Activated CD4-positive, alpha-beta T cell treated with anti-CD3 and anti-CD28 coated beads for 36 hours (primary cell): ENCODE measurements at places on chromosomes 16 and 17.

DNA sequence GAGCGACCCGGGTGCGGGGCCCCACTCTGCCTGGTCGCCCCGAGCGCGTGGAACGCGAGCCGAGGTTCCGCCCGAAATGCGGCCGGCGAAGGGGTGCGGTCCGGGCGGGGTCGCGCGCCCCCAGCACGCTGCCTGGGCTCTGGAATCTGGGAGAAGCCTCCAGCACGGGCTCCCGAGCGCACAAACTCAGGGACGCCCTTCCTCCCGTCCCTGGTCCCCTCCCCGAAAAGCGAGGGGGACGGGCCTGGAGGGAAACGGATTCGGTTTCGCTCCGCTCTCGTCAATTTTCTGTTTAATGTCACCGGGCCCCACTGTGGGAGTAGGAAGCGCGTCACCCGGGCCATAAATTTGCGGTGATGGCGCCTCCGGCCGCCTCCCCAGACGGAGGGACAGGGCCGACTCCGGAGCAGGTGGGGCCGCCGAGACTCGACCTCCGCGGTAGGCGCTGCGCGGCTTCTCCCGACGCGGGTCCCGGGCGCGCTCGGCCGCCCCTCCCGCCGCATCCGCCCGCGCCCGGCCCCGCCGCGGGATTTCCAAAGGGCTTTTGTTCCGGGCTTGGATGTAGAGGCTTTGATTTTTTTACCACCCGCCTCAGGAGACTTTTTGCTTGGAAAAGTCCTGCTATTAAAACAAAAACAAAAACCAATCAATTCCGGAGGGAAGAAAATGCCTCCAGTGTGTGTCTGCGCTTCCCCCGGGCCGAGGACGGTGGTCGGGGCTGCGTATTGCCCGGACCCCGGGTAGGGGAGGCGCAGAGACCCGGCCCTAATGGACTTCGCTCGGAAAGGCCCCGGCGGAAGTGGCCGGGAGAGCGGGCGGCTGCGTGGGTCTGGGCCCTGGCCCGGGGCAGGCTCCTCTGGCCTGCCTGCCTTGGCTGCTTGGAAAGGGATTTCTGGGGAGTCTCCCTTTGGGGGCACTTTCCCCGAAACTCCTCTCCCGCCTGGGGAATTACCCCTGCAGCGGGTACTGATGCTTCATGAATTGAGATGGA lies 7.9 kb upstream of the BAHCC1 start:
- peak; percentile 77 for DNase-seq

GRCh38 chr16:81478876-81479511 lies 34.4 kb downstream of the CMIP start:
- DNase-seq, result no peak

DNA sequence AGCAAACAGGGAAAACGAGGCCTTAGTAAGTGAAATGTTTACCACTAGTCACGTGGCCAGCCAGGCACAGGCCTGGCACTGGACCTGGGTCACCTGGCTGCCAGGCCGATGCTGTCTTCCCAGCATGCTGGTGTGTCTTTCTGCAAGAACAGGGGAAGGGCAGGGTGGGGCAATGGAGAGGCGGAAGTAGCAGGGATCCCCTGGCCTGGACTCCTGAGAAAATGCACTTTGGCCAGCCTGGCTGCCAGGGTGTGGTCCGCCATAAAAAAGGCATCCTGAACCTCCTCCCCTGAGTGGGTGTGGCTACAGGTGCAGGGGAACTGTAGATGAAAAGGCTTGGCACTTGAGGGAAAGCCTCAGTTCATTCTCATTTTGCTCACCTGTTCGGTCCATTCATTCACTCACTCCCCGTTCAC lies 1.0 kb upstream of the ANKRD40CL start:
- DNase-seq, result no peak

GRCh38 chr17:74134991-74135390 lies 68.5 kb upstream of the RPL38 start:
- no peak for DNase-seq

GRCh38 chr17:17491546-17491988 lies 4.6 kb downstream of the RASD1 start:
- DNase-seq, result no peak

- DNase-seq, result no peak
Observed at GRCh38 chr17:46184696-46185095, 8.5 kb downstream of the KANSL1 start.

DNA sequence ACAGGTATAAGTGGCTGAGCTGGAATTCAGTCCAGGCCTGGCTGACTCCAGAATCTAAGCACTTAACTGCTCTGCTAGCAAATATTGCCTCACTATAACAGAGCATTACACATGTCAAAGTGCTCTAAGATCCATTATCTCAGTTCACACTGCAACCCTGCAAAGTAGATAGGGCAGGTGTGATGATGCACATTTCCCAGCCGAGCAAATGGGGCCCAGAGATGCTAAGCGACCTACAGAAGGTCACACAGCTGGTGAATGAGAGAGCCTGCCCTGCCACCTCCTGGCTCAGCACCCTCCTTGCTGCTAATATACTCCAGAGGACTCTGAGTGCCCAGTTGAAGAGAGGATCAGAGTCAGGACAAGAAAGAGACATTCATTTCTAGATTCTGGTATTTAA lies 73.6 kb upstream of the CCL1 start:
- peak; percentile 8 for DNase-seq

DNA sequence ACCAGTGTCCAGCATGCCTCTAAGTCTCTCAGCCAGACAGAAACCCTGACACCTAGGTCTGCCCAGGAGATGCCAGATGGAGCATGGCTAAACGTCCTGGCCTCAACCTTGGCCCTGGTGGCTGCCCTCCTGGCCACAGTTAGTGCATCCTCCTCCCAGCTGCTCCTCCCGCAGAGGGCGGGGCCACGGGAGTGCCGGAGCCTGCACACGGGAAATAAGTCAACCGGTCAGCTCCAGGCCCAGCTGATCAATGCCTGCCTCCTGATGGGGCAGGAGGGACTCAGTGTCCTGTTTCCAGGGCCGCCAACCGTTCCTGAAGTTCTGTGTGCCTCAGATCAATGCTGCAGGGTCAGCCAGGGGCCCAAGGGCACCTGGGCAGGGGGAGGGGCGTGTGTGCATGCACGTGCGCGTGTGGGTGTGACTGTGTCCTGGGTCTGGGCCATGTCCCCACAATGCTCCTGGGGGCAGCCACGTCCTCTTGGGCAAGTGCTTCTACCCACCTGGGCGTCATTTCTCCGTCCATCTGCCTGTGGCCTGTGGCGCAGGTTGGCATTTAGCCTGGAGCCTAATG lies 4.6 kb upstream of the KCNJ12 start:
- DNase-seq, result no peak

DNA sequence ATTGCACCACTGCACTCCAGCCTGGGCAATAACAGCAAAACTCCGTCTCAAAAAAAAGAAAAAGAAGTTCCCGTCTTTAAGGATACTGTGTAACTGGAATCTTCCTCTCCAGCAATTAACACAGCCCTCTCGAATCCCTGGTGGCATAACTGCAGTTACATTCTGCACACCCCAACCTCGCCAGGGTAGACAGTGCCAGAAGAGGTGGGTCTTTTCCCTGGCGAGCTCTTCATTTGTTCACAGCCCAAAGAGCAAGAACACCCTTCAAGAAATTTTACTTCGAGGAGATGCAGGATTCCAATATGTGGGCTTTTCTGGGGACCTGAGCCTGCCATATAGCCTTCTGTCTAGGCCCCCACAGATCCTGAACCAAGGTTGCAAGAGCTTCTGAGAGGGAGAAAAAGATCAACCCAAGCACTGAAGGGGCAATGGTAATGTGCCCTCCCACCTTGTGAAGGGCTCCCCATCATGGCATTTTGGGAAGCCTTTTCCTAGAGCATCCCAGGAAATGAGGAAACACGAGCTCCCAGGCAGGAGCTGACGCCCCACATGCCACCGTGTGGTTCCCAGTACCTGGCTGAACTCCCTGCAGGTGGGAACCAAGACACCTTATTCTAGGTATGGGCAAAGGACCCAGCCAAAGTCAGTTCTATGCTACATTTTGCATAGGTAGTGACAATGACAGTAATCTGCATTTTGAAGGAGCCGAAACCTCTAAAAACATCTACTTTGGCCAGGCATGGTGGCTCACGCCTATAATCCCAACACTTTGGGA lies 26.9 kb downstream of the TK2 start:
- no peak for DNase-seq

DNA sequence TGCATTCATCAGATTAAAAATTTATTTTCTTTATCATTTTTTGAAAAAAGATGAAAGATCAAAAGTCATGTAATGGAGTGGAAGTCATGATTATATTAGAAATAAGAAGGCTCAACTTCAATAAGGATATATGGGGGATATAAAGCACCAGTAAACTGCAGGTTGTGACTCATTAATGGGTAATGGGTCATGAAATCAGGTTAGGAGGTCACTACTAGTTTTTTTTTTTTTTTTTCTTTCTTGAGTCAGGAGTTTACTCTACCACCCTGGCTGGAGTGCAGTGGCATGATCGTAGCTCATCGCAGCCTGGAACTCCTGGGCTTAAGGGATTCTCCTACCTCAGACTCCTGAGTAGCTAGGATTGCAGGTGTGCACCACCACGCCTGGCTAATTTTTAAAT lies 14.3 kb downstream of the EFCAB13 start:
- DNase-seq, result no peak

DNA sequence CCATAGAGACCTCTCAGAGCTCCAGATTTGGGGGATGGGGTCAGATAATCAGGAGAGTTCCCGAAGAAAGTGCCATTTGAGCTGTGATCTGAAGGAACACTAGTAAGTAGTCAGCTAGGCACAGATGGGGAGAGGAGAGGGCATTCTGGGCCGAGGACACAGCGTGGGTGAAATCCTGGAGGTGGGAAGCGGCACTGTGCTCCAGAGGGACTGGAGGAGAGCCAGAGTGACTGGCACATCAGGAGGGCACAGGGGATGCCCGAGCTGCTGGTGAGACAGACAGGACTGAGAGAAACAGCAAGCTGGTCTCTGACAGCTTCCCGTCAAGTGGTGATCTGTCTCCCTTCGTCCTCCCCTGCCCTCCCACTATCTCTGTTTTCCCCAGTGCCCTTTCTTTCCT lies 40.6 kb downstream of the KNOP1 start:
- no peak for DNase-seq

DNA sequence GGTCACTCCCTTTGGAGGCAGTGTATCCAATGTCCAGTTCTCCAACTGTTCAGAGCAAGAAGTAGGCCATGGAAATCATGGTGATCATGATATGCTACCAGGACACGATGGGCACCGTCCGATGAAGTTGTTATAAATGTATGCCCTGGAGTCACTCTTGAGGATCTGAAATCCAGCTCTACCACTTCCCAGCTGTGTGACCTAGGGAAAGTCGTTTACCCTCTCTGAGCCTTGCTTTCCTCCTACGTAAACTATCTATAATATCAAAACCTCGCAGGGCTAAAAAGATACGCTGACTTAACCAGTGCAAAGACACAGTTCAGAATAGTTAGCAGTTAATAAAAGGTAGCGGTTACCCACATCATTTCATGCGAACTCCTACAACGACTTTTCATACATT lies 194.2 kb downstream of the XYLT1 start:
- no peak for DNase-seq

DNA sequence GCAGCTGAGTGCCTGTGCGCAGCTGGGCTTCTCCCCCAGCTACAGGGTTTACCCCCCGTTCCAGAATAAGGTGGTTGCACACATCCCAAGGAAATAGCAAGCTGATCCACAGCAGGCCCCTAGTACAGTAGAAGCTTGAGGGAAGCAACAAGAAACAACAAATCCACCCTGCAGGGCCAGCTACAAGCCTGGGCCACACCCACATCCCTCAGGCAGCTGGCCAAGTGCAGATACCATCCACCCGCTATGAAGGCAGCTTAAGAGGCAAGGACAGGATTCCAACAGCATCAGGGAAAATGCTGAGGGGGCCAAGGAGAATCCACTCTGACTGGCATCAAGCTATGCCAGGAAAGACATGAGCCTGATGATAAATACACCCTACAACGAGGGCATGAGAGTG lies 66.9 kb upstream of the RCVRN start:
- DNase-seq, result no peak

GRCh38 chr17:39772415-39772814 lies 34.7 kb downstream of the GRB7 start:
- DNase-seq, result no peak

- DNase-seq, result peak; percentile 36
Observed at GRCh38 chr17:36877771-36878170, 59.5 kb upstream of the LHX1 start.

DNA sequence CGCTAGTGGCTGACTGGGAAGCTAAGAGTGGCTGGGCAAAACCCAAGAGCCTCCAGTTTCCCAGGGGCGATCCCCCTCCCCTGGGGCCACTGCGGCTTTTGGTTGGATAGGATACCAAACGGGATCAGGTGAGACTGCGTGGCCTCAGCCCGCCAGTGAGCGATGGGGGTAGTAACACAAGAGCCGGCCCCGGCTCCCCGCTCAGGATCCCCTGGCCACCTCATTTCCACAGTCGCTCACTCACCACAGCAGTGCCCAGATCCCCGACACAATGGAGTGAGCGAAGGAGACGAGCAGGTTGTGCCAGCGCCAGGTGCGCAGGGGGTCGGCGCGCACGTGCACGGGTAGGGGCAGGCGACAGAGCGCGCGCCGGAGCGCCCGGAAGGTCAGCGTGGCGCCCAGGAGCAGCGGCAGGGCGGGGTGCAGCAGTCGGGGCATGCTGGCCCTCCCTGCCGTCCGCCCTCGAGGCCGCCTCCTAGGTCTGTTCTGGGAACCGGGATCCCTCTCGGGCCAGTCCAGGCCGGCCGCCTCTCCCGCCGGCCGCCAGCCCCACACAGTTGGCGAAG lies 290 bp downstream of the TLCD1 start:
- peak; percentile 72 for DNase-seq

- no peak for DNase-seq
Observed at GRCh38 chr17:55584055-55584685, 72.9 kb upstream of the SMIM36 start.

GRCh38 chr16:83802135-83802534 lies 5.6 kb upstream of the HSBP1 start:
- no peak for DNase-seq

GRCh38 chr17:47729476-47729875 lies 3.6 kb upstream of the TBX21 start:
- DNase-seq, result peak; percentile 57

GRCh38 chr16:31707743-31708335 lies 165.8 kb upstream of the ZNF267 start:
- no peak for DNase-seq

DNA sequence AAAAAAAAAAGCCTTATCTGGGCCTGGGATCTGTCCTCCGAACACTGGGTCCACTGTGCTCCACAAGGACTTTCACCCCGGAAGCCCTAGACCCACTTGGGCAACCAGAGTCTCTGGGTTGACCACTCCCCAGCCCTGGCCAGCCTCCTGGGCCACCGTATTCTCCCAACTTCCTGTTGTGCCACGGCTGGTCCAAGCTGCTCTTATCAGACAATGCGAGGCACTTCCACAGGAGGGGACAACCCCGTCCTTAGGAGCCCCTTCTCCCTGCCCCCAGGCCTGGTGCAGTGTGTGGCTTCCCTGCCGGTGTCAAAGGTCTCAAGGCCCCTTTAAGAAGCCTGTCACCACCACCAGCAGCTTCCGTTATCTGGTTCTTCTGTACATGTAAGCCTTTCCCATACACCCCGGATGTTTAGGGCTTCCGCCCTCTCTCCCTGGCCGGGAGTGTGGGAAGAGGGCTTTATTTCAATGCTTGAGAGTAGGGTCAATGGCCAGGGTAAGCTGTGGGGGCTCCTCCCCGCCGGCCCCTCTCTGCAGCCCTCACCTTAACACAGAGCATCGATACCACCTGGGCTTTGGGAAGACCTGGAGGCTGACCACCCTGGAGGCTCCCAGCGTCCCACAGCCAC lies 313.0 kb downstream of the SEC14L1 start:
- DNase-seq, result peak; percentile 73

- no peak for DNase-seq
Observed at GRCh38 chr17:32489320-32490100, 2.7 kb downstream of the CDK5R1 start.
